ENCODE measurements at places on chromosomes 3 and 15. TPM values are rescaled to one million over a fixed set of nuclear protein-coding genes. Genes with fewer than 3 reads are reported as not detected.

DNA sequence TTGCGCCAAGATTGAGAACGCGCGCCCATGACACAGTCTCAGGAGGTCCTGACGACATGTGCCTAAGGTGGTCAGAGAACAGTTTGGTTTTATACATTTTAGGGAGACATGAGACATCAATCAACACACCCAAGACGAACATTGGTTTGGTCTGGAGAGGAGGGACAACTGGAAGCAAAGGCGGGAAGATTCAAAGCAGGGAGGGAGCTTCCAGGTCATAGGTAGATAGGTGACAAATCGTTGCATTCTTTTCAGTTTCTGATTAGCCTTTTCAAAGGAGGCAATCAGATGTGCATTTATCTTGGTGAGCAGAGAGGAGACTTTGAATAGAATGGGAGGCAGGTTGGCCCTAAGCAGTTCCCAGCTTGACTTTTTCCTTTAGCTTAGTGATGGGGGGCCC lies 828.4 kb upstream of the DPPA4 start:
- DNase-seq: peak; percentile 38

DNA sequence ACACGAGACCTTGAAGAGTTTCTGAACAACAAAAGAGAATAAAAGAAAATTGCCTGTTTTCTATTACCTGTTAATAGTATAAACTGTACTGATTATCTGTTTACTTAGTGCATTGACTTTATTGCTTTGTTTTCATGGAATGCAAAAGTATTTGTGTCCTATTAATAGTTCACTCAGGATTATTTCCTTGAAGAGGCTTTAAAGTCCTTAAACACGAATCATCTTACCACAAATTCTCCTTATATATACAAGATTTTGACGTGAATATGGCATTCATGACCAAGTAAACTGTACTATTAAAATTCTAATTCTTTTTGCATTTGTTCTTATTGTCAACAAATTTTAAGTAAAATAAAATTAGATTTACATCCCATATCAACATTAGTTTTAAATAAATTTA lies 513.0 kb downstream of the NTRK3 start:
- no peak for DNase-seq

DNA sequence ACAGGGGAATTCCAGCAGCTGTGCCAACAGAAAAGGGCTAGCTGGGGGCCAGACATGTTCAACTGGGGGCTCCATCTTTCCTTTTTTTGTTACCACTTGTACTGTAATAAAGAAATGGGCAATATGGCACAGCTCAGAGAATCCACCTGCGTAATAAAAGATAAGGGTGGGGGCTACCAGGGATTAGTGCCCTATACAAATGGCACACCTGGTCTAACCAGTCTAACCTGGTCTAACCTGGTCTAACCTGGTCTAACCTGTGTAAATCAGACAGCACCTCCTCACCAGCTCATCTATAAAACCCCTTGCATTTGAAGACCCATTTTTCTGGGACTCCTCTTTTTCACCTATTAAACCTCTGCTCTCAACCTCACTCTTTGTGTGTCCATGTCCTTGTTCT lies 26.2 kb upstream of the CLDN16 start:
- DNase-seq: no peak

- peak; percentile 52 for DNase-seq
Observed at GRCh38 chr3:105304487-105304886, 62.2 kb upstream of the ALCAM start.

GRCh38 chr3:98188545-98188944 lies 22.0 kb downstream of the OR5H15 start:
- peak; percentile 56 for DNase-seq

- DNase-seq: peak; percentile 52
Observed at GRCh38 chr15:65189102-65189740, 4.1 kb upstream of the CLPX start.

GRCh38 chr15:65384895-65385869 lies 7.4 kb upstream of the IGDCC3 start:
- peak; percentile 68 for DNase-seq

The ERICH6 gene
- 0.07 TPM for total RNA-seq

The LPCAT4 gene
- total RNA-seq: 13.9 TPM
